Skeletal muscle tissue (tissue), 5 donors: ENCODE measurements at places on chromosomes 4 and X. TPM values are rescaled to one million over a fixed set of nuclear protein-coding genes. Genes with fewer than 3 reads are reported as not detected.

The TRIM75 gene
- under 0.01 TPM for total RNA-seq

The FGF2 gene
- 8.4 TPM for total RNA-seq

The TCEAL6 gene
- not detected for total RNA-seq

The OPRPN gene
- total RNA-seq = not detected

The NR0B1 gene
- total RNA-seq = under 0.01 TPM

The PCDH11X gene
- 1.0 TPM for total RNA-seq

The RAB39B gene
- under 0.01 TPM for total RNA-seq

The MTHFD2L gene
- 20.9 TPM for total RNA-seq

The MAGEA6 gene
- total RNA-seq = not detected

The ZNF711 gene
- total RNA-seq = 15.7 TPM

The BTC gene
- 3.1 TPM for total RNA-seq

The EVC gene
- 19.8 TPM for total RNA-seq

The ADH7 gene
- total RNA-seq = not detected

The P2RY8 gene
- total RNA-seq = 0.52 TPM

The ATP1B4 gene
- total RNA-seq = 220 TPM

The GPR50 gene
- total RNA-seq = not detected

The KIAA0232 gene
- total RNA-seq = 12.5 TPM

The XK gene
- total RNA-seq = 8.9 TPM

The DCAF4L1 gene
- total RNA-seq = under 0.01 TPM

The SSX1 gene
- total RNA-seq = not detected

The AP1AR gene
- 13.0 TPM for total RNA-seq

The SLC25A6 gene
- 185 TPM for total RNA-seq

The GLRB gene
- total RNA-seq = 5.2 TPM

The RHOXF2B gene
- not detected for total RNA-seq

The HTN3 gene
- total RNA-seq = not detected
